SK-N-SH (cell line): ENCODE measurements at places on chromosomes 1 and 21.

- no peak overlapping the region for H3K27ac ChIP-seq
- no peaks in the 10 kb centered on the region for H3K27me3 ChIP-seq
These were observed 26.1 kb upstream of the LAMC2 start for GRCh38 chr1:183159960-183160359.

GRCh38 chr1:204077979-204078696, 5.2 kb downstream of the SOX13 start:
- no peaks in the 10 kb centered on the region for H3K36me3 ChIP-seq
- no peak overlapping the region for H3K4me3 ChIP-seq
- no peak overlapping the region for H3K27ac ChIP-seq
- peaks cover 11% of the 10 kb centered on the region; the same call in 1 of the 2 replicates for H3K4me1 ChIP-seq
- no peaks in the 10 kb centered on the region for H3K27me3 ChIP-seq
- DNase-seq = no peak

GRCh38 chr1:87712261-87713010, 383.8 kb downstream of the LMO4 start:
- H3K4me3 ChIP-seq = no peak overlapping the region
- no peak for DNase-seq
- no peaks in the 10 kb centered on the region for H3K27me3 ChIP-seq

DNA sequence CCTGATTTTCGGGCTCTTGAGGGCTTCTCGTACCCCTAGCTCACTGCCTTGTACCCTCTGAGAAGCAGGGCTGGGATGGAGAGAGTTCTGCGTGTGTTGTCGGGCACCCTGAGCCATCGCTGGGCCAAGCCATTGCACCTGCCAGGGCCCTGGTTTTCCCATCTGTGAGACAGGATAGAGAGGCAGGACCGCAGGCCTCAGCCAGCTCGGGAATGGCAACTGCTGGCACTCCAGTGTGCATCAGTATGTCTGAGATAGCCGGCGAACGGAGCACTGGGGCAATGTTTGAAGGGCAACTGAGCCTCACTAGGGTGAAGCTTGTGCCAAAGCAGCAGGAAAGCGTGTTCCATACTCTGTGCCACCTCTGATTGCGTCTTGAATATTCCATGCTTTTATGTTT, 66.9 kb downstream of the TENT5C start:
- no peak overlapping the region for H3K27ac ChIP-seq
- DNase-seq = no peak
- H3K4me3 ChIP-seq = no peak overlapping the region
- no peaks in the 10 kb centered on the region for H3K27me3 ChIP-seq
- H3K4me1 ChIP-seq = peaks cover 13% of the 10 kb centered on the region

GRCh38 chr1:158901623-158902022, 29.7 kb upstream of the PYHIN1 start:
- H3K27me3 ChIP-seq = no peaks in the 10 kb centered on the region
- DNase-seq = no peak
- no peaks in the 10 kb centered on the region for H3K4me1 ChIP-seq
- no peak overlapping the region for H3K27ac ChIP-seq
- H3K36me3 ChIP-seq = no peaks in the 10 kb centered on the region
- H3K4me3 ChIP-seq = no peak overlapping the region

- H3K4me1 ChIP-seq = peaks cover 73% of the 10 kb centered on the region
- H3K27me3 ChIP-seq = no peaks in the 10 kb centered on the region
- peak; percentile 68 for DNase-seq
- no peak overlapping the region for H3K4me3 ChIP-seq
- no peaks in the 10 kb centered on the region for H3K36me3 ChIP-seq
These were observed 200.9 kb downstream of the PLPP3 start for GRCh38 chr1:56378341-56379070.

DNA sequence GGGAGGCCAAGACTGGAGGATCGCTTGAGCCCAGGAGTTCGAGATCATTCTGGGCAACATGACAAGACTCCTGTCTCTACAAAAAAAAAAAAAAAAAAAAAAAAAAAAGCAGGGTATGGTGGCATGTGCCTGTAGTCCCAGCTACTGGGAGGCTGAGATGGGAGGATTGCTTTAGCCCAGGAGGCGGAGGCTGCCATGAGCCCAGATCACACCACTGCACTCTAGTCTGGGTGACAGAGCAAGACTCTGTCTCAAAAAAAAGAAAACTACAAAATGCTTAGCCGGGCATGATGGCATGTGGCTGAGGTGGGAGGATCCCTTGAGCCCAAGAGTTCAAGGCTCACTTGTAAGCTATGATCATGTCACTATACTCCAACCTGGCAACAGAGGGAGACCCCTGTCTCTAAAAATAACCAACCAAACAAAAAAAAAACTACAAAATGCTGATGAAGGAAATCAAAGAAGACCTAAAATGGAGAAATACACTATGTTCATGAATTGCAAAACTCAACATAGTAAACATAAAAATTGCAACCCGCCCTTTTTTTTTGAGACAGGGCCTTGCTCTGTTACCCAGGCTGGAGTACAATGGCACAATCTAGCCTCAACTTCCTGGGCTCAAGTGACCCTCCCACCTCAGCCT, 20.4 kb downstream of the SHISAL2A start:
- no peaks in the 10 kb centered on the region for H3K27me3 ChIP-seq
- no peak overlapping the region for H3K4me3 ChIP-seq
- H3K36me3 ChIP-seq = no peaks in the 10 kb centered on the region

DNA sequence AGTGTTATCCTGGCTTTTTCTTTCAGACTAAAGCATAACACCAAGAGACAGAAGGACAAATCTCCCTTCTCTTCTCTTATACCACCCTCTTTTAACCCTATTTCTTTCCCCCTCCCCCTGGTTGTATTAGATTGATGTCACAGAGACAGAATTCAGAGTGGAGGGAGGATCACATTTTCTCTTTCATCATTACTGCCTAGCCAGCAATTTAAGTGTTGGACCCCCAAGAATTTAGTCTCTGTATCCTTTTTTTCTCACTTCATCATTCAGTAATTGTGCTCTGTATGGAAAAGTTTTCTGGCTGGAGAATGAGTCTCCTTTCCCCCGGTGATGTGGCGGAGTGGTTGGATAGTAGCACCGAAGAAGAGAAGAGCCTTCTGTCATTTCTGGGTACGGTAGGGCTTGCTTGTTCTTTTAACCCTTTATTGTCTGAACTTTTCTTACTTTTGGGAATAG, 124.8 kb downstream of the CLEC20A start:
- H3K4me1 ChIP-seq = no peaks in the 10 kb centered on the region; the same call in 1 of the 2 replicates
- no peaks in the 10 kb centered on the region for H3K27me3 ChIP-seq
- H3K27ac ChIP-seq = no peak overlapping the region
- DNase-seq = no peak
- no peaks in the 10 kb centered on the region for H3K36me3 ChIP-seq

DNA sequence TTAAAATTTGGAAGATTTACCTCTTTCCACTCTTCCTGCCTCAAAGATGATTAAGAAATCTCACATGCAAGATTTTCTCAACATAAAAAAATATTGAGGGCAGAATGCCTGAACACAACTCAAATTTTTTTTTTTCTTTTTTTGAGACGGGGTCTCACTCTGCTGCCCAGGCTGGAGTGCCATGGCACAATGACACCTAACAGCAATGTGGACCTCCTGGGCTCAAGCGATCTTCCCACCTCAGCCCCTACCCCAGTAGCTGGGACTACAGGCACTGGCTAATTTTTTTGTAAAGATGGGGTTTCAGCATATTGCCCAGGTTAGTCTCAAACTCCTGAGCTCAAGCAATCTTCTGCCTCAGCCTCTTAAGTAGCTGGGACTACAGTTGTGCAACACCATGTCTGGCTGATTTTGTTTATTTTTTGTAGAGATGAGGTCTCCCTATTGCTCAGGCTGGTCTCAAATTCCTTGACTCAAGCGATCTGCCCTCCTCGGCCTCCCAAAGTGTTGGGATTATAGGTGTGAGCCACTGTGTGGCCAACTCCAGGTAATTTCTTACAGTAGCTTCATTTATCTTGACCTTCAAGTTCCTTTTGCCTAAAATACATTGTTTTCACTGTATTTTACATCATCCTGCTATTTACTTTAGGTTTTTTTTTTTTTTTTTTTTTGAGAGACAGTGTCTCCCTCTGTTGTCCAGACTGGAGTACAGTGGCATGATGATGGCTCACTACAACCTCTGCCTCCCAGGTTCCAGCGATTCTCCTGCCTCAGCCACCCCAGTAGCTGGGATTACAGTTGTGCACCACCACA, 10.4 kb downstream of the NUCKS1 start:
- no peaks in the 10 kb centered on the region for H3K4me1 ChIP-seq
- H3K4me3 ChIP-seq = no peak overlapping the region
- no peaks in the 10 kb centered on the region for H3K27me3 ChIP-seq
- 0 out of 2 replicates have a peak overlapping the region, but pooled peaks have one; percentile 8 for H3K27ac ChIP-seq

- H3K4me3 ChIP-seq = no peak overlapping the region
- H3K27me3 ChIP-seq = peaks cover 97% of the 10 kb centered on the region
- H3K27ac ChIP-seq = no peak overlapping the region
- H3K36me3 ChIP-seq = no peaks in the 10 kb centered on the region
- no peak for DNase-seq
These were observed 1.9 kb downstream of the OLIG1 start for GRCh38 chr21:33071770-33072306.

- no peaks in the 10 kb centered on the region for H3K27me3 ChIP-seq
- no peak for DNase-seq
- H3K36me3 ChIP-seq = no peaks in the 10 kb centered on the region
- no peak overlapping the region for H3K27ac ChIP-seq
- H3K4me3 ChIP-seq = no peak overlapping the region
These were observed 46.3 kb downstream of the DOP1B start for GRCh38 chr21:36202726-36203602.

- H3K27ac ChIP-seq = no peak overlapping the region
- H3K4me3 ChIP-seq = no peak overlapping the region
- H3K27me3 ChIP-seq = no peaks in the 10 kb centered on the region
- peaks cover 11% of the 10 kb centered on the region for H3K36me3 ChIP-seq
These were observed 665.0 kb downstream of the SMYD3 start for GRCh38 chr1:245842106-245842505.

DNA sequence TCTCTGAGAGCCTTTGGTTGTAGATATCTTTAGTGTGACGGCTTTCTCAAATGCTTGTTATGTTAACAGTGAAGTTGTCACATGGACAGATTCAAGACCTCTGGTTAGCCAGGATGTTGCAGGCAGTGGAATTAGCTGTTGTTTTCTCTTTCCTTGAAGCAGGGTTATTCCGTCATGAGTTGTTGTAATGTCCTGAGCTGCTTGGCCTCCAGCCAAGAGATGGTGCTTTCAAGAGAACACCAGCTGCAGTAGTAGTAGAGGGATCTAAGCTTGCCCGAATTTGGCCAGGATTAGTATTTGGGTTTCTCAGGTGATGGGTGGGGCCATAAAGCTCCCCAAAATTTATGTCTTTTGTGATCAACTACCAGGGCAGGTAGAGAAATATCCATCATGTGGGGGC, 13.4 kb downstream of the KCNE1 start:
- H3K4me1 ChIP-seq = no peaks in the 10 kb centered on the region
- 0 out of 2 replicates have a peak, but pooled peaks cover 4% of the 10 kb centered on the region for H3K27me3 ChIP-seq
- no peaks in the 10 kb centered on the region for H3K36me3 ChIP-seq

DNA sequence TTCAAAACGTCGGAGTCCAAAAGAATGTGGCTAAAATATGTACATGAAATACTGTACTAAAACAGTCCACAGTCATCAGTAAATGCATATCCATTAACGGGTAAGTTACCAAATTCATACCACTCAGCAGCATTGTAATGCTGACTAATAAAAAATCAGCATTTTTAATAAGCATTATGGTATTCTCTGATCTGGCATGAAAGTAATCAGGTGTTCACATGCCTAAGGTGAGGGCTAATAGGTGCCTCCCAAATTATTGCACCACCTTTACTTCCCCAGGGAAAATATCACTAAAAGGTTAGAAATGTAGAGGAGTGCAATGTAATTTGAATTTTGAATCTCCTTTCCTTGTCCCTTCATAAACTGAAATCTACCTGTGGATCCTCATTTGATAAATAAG, 69.6 kb upstream of the PTGS2 start:
- H3K4me1 ChIP-seq = no peaks in the 10 kb centered on the region
- no peak overlapping the region for H3K27ac ChIP-seq
- no peaks in the 10 kb centered on the region for H3K36me3 ChIP-seq
- H3K27me3 ChIP-seq = no peaks in the 10 kb centered on the region
- no peak overlapping the region for H3K4me3 ChIP-seq
- no peak for DNase-seq

GRCh38 chr1:172742599-172743500, 83.9 kb downstream of the FASLG start:
- no peaks in the 10 kb centered on the region for H3K36me3 ChIP-seq
- H3K27me3 ChIP-seq = no peaks in the 10 kb centered on the region
- no peaks in the 10 kb centered on the region for H3K4me1 ChIP-seq
- peak; percentile 36 for DNase-seq
- H3K27ac ChIP-seq = no peak overlapping the region
- H3K4me3 ChIP-seq = no peak overlapping the region

- H3K27me3 ChIP-seq = no peaks in the 10 kb centered on the region; the same call in 1 of the 2 replicates
- H3K27ac ChIP-seq = no peak overlapping the region
- H3K4me1 ChIP-seq = no peaks in the 10 kb centered on the region
- H3K4me3 ChIP-seq = no peak overlapping the region
- no peak for DNase-seq
These were observed 28.9 kb downstream of the INAVA start for GRCh38 chr1:200923601-200924000.

DNA sequence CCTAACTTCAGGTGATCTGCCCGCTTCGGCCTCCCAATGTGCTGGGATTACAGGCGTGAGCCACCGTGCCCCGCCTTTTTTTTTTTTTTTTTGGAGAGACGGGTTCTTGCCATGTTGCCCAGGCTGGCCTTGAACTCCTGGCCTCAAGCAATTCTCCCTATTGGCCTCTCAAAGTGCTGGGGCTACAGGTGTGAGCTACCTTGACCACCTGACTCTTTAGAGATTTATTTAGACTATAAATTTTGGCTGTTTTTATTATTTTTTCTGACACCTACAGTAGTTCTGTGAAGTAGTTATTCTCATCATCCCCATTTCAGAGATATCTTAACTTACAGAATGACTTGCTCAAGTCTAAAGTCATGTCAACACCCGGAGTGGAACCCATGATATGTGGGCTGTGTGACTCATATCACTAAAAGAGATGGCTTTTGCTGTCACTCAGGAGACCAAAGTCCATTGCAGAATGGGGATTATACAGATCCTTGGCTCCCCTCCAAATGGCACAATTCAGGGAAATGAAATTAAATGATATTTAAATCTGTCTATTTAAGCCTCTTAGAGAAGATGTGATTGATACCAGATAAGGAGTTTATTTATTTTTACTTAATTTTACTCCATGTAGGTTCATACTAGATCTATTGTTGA, 93.2 kb downstream of the CTH start:
- peak; percentile 47 for DNase-seq
- H3K4me1 ChIP-seq = peaks cover 15% of the 10 kb centered on the region; the same call in 1 of the 2 replicates
- no peak overlapping the region for H3K4me3 ChIP-seq

DNA sequence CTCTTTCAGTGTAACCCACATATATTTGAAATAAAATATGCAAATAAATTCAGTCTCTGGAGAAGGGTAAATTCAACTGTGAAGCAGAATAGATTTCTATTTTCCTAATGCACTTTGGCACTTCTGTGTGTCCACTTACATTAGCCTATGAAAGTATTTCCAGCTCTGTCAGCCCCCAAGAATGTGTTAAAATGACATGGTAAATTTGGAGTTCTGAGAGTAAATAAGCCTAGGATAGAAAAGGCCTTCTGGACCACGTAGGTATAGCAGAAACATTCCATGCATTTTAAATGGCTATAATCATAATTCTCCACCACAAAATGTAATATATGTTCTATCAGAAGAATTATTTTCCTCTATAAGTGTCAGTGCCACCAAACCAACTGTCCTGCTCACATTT, 276.2 kb downstream of the NEGR1 start:
- no peak for DNase-seq
- no peaks in the 10 kb centered on the region for H3K27me3 ChIP-seq
- H3K36me3 ChIP-seq = no peaks in the 10 kb centered on the region
